ENCODE measurements at places on chromosomes 6 and 20.

GRCh38 chr20:10131732-10132345, 86.8 kb upstream of the SNAP25 start:
- peak; percentile 97 for DNase-seq

GRCh38 chr20:13800728-13801134, 15.9 kb downstream of the NDUFAF5 start:
- DNase-seq = peak; percentile 98

DNA sequence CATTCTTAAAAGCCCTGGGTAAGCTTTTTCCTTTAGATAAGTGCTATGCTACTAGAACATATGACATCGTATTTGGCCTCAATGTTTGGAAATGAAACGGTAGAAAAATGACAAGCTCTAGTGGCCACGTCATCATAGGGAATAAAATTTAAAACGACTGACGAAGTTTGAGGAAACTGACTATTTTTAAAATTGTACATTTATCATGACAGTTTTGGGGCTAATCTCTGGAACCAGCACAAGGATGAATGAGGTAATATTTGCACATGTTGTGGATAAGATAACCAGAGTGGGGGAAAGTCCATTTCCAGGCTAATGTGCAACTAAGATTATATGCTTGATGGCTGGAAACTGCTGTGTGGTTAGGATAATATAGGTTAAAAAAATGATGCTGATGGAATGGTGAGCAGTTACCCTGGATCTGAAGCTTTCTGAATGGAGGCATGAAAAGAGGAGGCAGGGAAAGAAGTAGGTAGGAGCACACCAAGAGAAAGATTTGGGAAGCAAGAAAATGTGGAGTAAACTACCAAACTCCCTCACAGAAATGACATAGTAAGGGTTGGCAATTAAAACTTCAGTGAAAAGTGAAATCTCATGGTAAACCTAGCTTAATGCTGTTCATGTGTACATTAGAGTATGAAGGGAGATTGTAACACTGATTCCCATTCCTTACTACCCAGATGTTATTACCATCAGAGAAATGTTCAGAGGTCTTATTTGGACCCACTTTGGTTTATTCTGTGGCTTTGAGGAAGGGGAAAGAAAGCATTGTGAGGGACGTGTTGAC, 42.7 kb upstream of the CEP162 start:
- DNase-seq = no peak

GRCh38 chr6:84273048-84273809, 45.8 kb upstream of the CEP162 start:
- DNase-seq = no peak

DNA sequence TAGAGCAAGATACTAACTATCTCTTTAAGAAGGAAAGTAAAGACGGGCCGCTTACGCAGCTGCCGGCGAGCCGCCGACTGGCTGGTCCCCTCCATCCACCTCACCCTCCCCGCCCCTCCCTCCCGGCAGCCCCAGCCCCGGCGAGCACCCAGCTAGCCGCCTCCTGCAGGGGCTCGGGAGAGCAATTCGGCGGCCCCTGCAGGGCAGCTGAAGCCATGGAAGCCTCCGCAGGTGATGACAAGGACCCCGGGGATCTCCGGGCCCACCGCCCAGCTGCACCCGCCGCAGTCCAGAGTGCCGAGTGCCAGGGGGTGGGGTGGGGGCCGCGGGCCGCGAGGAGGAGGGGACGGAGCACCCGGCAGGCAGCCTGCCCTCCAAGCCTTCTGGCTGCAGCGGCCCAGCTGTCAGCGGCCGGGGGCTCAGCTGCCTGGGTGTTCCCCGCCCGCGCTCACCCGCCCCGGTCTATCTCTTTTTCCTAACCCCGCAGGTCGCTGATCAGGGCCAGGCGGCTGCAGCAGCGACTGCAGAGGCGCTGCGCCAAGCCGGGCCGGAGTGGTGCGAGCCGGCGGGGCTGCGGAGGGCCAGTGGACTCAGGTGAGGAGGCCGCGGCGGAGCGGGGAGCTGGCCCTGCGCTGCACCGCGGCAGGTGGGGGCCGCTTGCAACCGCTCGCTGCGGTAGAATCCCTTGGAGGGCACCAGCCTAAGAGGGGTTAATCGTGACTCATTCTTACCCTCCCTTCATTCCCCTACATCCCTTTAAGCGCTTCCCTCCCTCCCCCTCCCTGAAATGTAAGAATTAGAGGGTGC, at the start of gene SNPH:
SNPH (plus strand) TSS at position 128 of the 807 bp plus-strand sequence. CDS start 29,946 bp downstream, outside the sequence.
- peak; percentile 61 for DNase-seq

GRCh38 chr20:20210327-20210726, 157.6 kb upstream of the INSM1 start:
- DNase-seq = peak; percentile 57

Measured in SHP77 treated with DMSO at 0.1 percent for 48 hours (cell line).